ENCODE measurements at places on chromosomes 13 and 19.

DNA sequence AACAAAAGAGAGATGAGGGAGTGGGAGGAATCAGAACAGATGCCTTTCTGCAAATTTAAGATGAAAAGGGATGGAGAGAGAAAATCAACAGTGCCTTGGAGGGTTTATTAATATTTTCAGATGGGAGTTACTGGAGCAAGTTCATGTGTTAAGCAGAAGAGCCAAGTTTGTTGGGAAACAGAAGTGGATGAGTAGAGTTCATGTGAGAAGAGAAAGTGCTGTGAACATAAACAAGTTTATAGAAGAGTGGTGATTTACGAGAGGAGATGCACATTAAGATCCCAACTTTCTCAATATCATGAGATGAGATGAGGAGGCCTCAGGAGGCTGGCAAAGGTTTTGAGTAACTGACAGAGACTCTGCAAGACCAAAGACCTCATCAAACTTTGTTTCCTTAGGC lies 274.1 kb upstream of the HTR2A start:
- no peak for DNase-seq

DNA sequence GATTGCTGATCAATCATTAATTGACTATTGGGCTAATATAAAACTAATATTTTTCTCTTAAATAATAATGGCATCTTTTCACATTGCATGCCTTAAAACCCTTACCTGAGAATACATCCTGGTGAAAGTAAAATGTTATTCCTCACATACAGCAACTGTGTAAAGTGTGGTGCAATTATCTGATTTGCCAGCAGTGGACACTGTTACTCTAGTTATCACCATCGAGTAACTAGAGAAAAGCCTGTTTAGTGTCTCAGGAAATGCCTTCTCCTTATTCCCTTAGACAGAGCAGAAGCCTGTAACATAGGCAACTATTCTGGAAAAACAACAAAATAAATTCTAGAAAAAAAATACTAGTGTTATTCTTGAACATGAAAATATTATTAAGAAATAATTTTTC lies 459.8 kb downstream of the FGF14 start:
- no peak for DNase-seq

DNA sequence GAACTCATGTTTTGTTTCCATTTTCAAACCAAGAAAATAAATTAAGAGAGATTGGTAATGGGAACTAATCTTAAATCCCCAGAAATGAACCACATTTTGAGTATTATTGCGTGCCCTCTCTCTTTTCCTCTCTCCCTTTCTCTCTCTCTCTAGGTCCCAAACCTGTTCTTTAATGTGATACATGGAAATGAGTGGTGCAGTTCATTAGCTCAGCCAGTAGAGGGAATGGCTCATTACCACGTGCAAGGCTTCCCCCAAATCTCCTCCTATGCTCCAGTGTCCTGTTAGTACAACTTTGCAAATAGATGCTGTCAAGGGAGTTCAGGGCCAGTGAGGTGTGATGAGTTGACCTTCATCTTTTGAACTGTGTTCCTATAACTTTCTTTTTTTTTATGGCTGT lies 178.4 kb downstream of the FGF9 start:
- no peak for DNase-seq

DNA sequence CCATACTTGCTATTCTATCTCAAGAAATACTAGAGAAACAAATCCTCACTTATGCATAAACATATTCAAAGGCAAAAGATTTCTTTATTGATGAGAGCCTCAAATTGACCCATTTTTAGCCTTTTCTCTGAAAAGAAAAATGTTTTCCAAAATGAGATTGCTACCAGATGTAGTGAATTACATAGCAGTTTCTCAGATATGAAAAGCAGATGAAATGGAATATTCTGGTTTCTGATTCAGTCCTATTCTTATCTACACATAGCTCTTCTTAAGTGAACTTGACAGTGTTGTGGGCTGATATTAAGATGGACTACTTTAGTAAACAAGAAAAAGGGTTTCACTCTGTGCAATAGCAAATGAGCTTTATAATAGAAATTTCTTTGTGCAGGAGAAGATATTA lies 183.5 kb downstream of the DNAJC15 start:
- DNase-seq = no peak

DNA sequence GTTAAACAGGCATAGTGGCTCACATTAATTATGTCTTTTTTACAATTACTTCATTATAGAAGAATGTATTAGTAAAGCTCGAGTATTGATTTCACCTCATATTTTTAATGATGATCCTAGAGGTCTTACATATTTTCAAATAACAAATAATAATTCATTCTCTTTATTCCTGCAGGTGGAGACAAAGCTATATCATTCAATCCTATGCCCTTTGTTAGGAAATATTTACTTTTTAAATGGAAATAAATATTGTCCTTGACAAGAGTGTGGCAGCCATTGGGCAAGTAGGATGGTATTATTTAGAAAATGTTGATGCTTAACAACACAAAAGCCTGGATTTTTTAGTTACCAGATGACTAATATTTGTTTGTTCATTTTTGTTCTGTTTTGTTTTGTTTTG lies 127.6 kb downstream of the COG6 start:
- no peak for DNase-seq

- no peak for DNase-seq
Measured at GRCh38 chr13:96783511-96783910, 210.8 kb downstream of the OXGR1 start.

- DNase-seq = no peak
Measured at GRCh38 chr19:33679696-33680095, 57.9 kb downstream of the CHST8 start.

GRCh38 chr13:28002886-28003698 lies 14.6 kb upstream of the URAD start:
- DNase-seq = no peak

DNA sequence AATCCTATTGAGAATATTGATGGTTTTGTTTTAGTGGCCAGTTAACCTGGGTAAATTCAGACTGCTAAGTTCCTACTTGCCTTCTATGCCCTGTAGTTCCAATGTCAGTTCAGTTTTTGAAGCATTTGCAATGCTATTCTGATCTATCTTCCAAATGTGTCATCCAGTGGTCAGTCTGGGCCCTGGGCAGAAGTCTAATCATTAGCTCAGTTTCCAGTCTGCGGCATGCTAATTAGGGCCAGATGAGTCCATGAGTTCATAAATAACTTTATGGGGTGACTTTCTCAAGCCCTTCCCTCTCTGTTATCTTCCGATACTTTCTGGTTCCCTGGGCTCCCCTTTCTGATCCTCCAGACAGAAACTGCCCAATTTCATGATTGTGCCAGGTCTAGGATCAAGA lies 32.7 kb downstream of the FAM187B start:
- no peak for DNase-seq

DNA sequence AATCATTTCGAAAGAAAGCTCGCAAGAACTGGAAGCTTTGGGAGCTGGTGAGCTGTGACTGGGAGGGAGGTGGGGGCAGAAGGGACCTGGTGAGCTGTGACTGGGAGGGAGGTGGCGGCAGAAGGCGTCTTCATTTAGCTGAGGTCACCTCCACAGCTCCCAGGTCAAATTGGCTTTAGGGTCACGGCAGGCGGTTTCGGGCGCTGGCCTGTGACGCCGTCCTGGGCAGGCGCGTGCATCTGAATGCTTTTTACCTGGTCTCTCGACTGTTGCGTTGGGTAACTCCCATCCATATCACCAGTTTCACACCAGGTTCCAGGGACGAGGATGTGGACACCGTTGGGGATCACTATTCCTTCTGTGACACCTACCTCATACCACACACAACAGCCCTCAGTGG lies 29.2 kb downstream of the C2CD4C start:
- no peak for DNase-seq

Measured in right forelimb (tissue), 1 donor.